Naive thymus-derived CD4-positive, alpha-beta T cell (primary cell): ENCODE measurements at places on chromosomes 11 and 22. TPM values are rescaled to one million over a fixed set of nuclear protein-coding genes. Genes with fewer than 3 reads are reported as not detected.
A peak's percentile ranks its signal among the peaks of the same experiment; 100 is the strongest.

GRCh38 chr11:19426011-19426755 lies 185.4 kb upstream of the E2F8 start:
- no peaks in the 10 kb centered on the region for H3K36me3 ChIP-seq
- no peak overlapping the region for H3K4me3 ChIP-seq
- no peak for DNase-seq
- no peaks in the 10 kb centered on the region for H3K4me1 ChIP-seq
- no peaks in the 10 kb centered on the region for H3K27me3 ChIP-seq
- H3K27ac ChIP-seq: no peak overlapping the region

DNA sequence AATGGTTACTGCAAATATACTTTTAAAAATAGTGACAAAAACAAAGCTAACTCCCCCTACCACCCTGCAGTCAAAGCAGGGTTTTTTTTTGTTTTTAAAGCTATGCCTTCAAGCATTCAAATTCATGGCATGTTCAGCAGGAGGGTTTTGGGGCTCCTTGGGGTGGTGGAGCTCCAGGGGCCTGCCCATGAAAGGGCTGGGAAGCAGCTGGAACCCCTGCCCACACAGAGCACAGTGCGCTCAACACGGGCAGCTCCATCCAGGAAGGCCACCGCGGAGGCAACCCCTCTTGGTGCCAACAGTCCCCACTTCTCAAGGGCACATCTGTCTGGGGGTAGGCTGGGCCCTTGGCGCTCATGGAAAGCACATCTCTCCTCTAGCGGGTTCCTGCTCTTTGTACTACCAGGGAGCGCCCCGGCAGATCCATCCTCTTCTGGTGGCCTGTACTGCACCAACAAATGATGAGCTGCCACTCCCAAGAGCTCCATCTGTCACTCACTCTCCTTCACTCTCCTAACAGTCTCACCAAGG lies 16.6 kb upstream of the PHLDA2 start:
- H3K36me3 ChIP-seq: peaks cover 21% of the 10 kb centered on the region
- H3K4me3 ChIP-seq: no peak overlapping the region
- peak overlapping the region; percentile 41 for H3K27ac ChIP-seq
- H3K4me1 ChIP-seq: peaks cover 17% of the 10 kb centered on the region

DNA sequence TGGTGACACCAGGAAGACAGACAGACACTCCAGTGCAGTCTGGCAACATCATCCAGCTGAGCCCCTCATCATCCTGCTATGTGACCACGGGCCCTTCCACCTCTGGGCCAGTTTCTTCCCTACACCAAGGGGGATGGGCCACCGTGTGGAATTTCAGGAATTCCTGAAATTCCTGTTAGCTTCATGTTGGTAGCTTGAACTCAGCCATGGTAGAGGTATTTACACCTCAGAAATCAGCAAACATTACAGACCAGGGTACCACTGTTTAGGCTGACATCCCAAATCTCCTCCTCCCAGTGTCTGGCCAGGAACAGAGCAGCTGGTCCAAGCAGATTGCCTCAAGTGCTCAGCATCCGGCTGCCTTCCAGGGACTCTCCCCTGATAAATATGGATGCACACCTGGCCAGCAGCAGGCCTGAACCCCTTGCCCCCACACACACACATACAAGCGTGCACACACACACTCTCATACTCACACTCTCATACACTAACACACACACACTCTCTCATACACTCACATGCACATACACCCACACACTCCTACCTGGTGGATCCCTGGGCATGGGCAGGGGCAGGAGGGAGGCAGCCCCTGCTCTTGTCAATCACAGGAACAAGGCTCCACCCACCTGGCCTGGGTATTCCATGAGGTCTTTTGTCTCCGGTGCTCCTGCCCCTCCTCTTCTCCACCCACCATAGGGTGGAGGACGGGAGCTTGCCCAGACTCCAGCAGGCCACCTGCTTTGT lies 85.2 kb downstream of the BUD13 start:
- DNase-seq: no peak
- H3K36me3 ChIP-seq: no peaks in the 10 kb centered on the region
- no peak overlapping the region for H3K27ac ChIP-seq
- H3K4me1 ChIP-seq: no peaks in the 10 kb centered on the region
- no peak overlapping the region for H3K4me3 ChIP-seq

DNA sequence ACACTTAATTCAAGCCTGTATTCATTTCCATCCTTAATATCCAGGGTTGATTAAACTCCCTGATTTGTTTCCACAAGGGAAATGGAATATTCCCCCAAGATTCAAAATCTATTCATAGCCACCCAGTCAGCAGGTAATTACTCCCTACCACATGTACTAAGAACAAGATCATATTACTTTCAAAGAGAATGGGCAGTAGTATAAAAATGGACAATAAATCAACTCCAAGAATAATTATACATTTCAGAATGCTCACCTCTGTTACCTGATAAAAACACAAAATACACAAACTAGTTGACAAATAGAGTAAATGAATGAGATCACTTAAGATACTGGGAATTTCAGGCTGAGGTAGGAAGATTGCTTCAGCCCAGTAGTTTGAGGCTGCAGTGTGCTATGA lies 8.5 kb upstream of the FEZ1 start:
- no peak for DNase-seq
- no peaks in the 10 kb centered on the region for H3K36me3 ChIP-seq
- H3K4me3 ChIP-seq: no peak overlapping the region
- no peaks in the 10 kb centered on the region for H3K27me3 ChIP-seq
- H3K27ac ChIP-seq: no peak overlapping the region

Gene SORL1
- total RNA-seq: 555 TPM

Gene POTEH
- not detected for total RNA-seq

Gene SPON1
- total RNA-seq: 3.5 and 3.9 TPM in 2 replicates

Gene THY1
- 1.6 and 2.2 TPM in 2 replicates for total RNA-seq

Gene TPCN2
- 22.4 and 24.3 TPM in 2 replicates for total RNA-seq
